ENCODE measurements at places on chromosomes 1 and 21.

- H3K36me3 ChIP-seq: no peaks in the 10 kb centered on the region
- no peaks in the 10 kb centered on the region for H3K27me3 ChIP-seq
- H3K4me3 ChIP-seq: no peak overlapping the region
Observed at GRCh38 chr1:162951553-162952315, 90.8 kb upstream of the CCDC190 start.

- peak overlapping the region; percentile 9 for H3K27ac ChIP-seq
- no peak overlapping the region for H3K4me3 ChIP-seq
- H3K4me1 ChIP-seq: peaks cover 39% of the 10 kb centered on the region
- no peak for DNase-seq
Observed at GRCh38 chr1:65424573-65424889, 4.1 kb downstream of the LEPR start.

DNA sequence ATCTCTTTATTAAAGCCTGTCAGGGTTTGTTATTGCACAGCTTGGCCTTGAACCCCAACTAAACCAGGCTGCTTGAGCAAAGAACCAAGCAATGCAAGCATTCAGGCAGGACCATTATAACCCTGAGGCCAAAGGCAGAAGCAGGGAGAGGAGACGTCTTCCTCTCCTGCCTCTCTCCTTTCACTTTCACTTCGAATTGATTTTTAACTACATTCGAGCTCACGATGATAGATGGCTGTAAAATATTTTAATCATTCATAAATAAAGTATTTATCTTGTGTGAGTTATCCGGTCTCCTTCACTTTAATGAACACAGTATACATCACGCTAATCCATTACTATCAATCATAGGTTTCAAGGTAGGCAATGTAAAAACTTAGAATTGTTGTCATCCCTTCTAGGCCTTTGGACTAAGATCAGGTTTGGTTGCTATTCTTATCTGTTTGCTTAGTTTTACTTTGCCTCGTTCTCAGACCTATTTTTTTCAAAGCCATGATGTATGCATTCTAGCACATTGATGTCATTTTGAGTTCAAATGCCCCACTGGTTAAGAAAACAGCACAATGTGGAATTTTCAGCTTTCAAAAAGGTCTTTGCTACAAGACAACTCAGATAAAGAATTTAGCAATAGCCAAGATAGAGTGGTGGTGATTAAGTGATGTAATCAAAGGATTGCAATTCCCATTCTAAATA is 480.2 kb upstream of the RUNX1 start:
- no peaks in the 10 kb centered on the region for H3K36me3 ChIP-seq
- H3K27me3 ChIP-seq: no peaks in the 10 kb centered on the region
- DNase-seq: no peak
- H3K4me1 ChIP-seq: peaks cover 8% of the 10 kb centered on the region
- peak overlapping the region; percentile 46 for H3K4me3 ChIP-seq

GRCh38 chr1:186678155-186678554 is 2.1 kb downstream of the PTGS2 start:
- no peak for DNase-seq
- no peak overlapping the region for H3K4me3 ChIP-seq
- no peaks in the 10 kb centered on the region for H3K27me3 ChIP-seq
- no peaks in the 10 kb centered on the region for H3K4me1 ChIP-seq
- H3K27ac ChIP-seq: no peak overlapping the region
- H3K36me3 ChIP-seq: peaks cover 7% of the 10 kb centered on the region

DNA sequence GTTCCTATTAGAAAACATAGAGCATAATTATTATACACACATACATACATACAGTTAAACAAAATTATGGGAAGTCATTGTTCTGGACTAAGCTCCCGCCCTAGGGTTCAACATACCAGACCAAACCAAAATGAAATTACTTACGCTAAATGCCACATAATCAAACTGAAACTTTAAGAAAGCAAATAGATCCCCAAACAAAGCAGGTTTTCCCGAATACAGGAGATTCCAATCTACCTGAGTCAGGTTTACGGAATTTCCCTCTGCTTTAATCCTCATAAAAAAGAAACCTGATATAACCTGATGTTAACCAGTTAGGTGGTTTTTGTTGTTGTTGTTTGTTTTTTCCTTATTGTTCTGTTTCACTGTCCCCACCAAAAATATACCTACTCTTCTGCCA is 1886.9 kb downstream of the NCAM2 start:
- H3K4me3 ChIP-seq: no peak overlapping the region
- DNase-seq: no peak
- H3K36me3 ChIP-seq: no peaks in the 10 kb centered on the region
- H3K4me1 ChIP-seq: no peaks in the 10 kb centered on the region
- H3K27ac ChIP-seq: no peak overlapping the region

DNA sequence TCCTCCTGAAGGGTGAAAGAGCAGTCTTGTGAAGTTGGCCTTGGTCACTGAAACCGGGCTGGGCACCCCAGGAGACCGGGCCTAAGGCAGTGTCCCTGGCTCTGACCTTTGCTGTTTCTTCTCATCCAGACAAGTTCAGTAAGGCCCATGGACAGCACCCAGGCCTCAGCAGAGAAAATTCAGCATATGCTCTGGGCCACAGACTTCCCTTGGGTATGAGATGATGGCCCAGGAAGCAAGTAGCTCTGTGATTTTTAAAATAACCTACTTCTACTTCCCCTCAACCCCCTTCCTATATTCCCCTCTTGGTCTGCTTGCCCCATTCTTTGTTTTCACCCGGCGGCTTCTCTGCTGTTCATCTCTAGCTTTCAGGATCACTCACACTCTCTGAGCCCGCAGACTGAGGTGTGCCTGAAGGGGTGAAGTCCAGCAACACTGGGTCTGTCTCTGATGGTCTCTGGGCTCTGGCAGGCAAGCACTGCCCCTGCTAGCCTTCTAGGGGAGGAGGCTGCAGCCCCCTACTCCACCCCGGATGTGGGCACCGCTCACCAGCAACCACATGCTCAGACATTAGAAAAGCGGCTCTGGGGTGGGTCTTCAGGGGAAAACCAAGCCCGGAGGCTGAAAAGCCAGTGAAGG is 2.9 kb upstream of the GPR25 start:
- peaks cover 11% of the 10 kb centered on the region for H3K4me1 ChIP-seq
- H3K4me3 ChIP-seq: no peak overlapping the region
- peaks cover 6% of the 10 kb centered on the region for H3K27me3 ChIP-seq
- DNase-seq: no peak

DNA sequence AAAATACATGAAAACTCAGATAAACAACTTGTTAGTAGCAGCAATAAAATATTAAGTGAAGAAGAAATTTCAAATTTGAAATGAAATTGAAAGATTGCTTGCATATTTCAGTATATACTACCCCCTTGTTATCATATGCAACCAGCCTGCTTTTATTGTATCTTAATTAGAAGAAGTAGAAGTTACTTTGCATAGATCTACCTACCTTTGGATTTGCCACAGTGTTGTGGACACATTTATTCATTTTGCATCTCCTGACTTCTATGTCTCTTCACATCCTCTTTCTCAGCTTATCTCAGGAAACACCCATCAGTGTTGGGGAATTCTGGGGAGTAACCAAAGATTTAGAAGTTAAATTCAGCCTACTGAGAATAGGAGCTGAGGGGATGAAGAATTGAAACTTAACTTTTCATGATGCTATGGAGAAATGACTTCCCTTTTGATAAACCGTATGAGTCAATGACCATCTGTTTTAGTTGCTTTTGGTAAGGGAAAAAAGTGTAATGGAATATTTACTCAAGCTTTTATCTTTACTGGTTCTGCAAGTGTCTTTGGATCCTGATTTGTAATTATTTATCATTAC is 96.9 kb downstream of the RGL1 start:
- H3K27me3 ChIP-seq: no peaks in the 10 kb centered on the region
- no peak for DNase-seq
- H3K27ac ChIP-seq: no peak overlapping the region
- H3K36me3 ChIP-seq: peaks cover 38% of the 10 kb centered on the region
- no peaks in the 10 kb centered on the region for H3K4me1 ChIP-seq

- no peaks in the 10 kb centered on the region for H3K27me3 ChIP-seq
- no peak overlapping the region for H3K27ac ChIP-seq
Observed at GRCh38 chr1:178537382-178538090, 24.6 kb downstream of the TEX35 start.

All from tibial artery (tissue), 4 donors.